T-helper 9 cell (primary cell): ENCODE measurements at places on chromosomes 2 and 18.

DNA sequence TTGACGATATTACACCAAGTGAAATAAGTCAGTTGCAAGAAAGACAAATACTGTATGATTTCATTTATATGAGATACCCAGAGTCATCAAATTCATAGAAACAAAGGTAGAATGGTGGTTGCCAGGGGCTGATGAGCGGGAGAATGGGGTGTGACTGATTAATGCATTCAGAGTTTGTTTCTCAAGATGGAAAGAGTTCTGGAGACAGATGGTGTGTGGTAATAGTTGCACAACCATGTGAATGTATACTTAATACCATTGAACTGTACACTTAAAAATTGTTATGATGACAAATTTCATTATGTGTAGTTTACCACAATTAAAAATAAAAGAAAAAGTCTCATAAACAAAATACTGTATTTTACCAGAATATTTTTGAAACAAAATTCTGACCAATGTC, 117.3 kb downstream of the PIGN start:
- DNase-seq = no peak

DNA sequence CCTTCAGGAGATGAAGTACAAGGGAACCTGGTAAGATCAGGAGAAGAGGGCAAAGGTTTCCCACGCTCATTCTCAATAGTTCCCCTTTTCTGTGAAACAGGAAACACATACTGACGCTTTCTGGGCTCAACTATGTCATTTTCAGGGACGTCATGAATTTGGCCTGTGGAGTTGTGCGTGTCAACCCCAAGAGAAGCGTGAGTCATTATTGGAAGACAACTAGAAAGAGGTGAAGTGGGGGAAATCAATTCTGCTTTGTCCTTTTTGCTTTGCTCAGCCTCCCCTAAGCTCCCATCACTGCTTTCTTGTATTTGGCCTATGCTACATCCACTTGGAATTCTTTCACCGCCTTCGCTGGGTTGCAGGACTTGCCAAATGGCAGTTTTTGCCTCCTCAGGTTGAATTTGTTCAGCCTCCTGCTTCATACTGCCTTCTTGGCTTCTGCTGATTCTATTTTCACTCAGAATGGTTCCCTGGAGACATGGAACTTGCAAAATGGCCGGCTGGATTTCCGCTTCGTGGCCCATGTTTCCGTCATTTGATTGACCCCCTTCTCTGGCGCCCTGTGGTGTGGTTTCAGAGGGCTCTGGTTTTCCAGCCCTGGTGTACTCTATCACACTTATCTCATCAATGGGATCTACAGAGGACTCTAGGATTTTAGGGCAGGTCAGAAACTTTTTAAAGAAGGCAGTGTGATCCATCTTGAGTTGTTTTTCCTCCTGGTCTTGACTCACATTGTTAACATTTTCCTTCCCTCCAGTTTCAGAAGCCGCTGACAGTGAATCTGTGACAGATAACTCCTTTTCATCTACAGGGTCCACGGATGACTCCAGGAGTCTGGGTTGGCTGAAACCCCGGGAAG, 93.3 kb downstream of the ALPK2 start:
- DNase-seq = no peak

- no peak for DNase-seq
These were observed 19.8 kb downstream of the PARD6G start for GRCh38 chr18:80227472-80227871.

- no peak for DNase-seq
These were observed 184.4 kb downstream of the KCNS3 start for GRCh38 chr2:18062892-18063291.

GRCh38 chr18:57149531-57149930, 2.6 kb downstream of the BOD1L2 start:
- no peak for DNase-seq

DNA sequence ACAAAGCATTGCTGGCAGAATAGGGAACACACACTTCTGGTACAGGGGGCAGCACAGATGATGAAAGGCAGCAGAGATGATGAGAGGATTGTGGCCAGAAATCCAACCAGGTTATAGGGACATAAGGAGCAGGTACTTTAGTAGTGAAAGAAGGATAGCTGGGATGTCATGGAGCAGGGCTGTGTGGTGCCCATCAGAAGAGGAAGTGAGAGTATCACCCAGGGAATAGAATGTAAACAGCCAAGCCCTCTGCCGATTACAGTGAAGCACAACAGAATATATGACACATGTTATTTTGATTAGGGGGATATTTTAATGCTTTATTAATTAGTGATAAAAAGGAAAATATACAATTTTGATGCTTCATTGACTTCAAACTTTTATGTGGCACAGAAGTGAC, 883.4 kb upstream of the CDH2 start:
- no peak for DNase-seq

- no peak for DNase-seq
These were observed 43.3 kb upstream of the PTPRM start for GRCh38 chr18:7523772-7524171.

GRCh38 chr2:100718065-100718629, 101.8 kb upstream of the NPAS2 start:
- no peak for DNase-seq

GRCh38 chr2:230891064-230891463, 26.3 kb downstream of the ITM2C start:
- no peak for DNase-seq

GRCh38 chr2:223328578-223328977, 273.6 kb downstream of the SCG2 start:
- DNase-seq = no peak

GRCh38 chr2:3184167-3184566, 193.5 kb downstream of the EIPR1 start:
- DNase-seq = no peak

DNA sequence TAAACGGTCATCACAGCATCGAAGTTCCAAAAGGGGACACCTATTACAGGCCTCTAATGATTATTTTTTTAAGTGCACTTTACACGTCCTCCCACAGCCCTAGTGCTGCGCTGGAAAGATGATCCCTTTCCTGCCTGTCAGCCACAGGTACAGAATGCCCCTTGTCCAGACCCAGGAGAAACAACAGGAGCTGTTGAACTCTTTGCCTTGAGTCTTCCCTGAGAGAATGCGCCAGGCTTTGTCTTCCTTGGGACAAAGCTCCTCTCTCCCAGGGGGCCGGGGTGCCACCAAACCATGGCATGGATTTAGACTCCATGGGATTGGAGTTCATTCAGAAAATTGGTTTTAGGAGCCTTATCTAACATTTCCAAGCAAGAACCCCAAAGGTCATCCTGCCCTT, 319.0 kb upstream of the SOX11 start:
- no peak for DNase-seq
